DND-41 (cell line): ENCODE measurements at places on chromosomes 7 and 10.

GRCh38 chr7:93890464-93891068, at the start of gene TFPI2:
TFPI2 (minus strand) TSS chr7:93890753; CDS start chr7:93890678, 75 bp downstream.
- no peak for DNase-seq

GRCh38 chr7:23247046-23247602, 549 bp downstream of the GPNMB start:
- DNase-seq: no peak

DNA sequence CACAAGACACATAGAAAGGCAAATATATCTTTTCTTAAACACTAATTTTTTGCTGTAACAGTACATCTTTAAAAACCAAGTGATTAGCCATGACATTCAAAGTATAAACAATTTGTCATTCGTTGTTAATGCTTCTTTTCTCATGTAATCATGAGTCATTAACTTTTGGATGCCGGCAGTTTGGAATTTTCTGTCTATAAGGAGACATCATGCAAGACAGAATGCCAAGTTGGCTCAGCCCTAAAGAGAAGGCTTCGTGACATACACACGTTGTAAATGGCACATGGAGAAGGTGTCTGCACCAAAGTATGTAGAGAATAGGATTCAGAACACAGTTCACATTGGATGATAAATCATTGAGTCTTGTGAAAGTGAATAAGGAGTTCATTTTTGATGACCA, 35.9 kb downstream of the CCDC3 start:
- no peak for DNase-seq

DNA sequence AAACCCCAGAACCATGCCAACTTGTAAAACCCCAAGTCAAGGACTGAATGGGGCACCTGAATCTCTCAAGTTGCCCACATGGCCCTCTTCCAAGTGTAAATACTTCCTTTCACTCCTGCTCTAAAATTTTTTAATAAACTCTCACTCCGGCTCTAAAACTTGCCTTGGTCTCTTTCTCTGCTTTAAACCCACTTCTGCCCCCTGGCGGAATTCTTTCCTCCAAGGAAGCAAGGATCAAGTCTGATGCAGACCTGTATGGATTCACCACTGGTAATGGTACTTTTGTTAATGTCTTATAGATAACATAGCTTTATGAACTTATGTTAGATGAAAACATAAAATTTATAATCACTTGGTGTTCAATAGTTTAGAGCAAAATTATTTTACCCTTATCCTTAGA, 33.8 kb downstream of the SLC16A9 start:
- no peak for DNase-seq

GRCh38 chr10:124870854-124871425, 69.3 kb downstream of the ABRAXAS2 start:
- no peak for DNase-seq

DNA sequence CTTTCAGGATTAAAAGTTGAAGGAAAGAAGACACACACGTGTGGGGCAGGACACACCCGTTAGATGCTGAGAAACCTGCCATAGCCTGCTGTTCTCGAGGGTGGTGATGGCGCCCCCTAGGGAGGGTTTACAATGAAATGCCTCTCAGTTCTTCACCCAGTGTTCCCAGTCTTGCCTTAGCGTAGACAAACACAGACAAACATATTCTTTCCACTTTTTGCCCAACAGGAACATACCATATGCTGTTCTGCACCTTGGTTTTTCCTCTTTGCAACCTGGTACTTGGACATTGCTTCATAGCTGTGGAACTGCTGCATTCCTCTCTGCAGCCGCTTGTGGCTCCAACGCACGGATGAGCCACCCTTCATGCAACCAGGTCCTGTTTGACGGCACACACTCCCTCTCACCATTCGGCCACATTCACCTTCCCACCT, 23.3 kb upstream of the HSPA12A start:
- DNase-seq: peak; percentile 12

GRCh38 chr10:79340646-79341244, 6.5 kb upstream of the PPIF start:
- no peak for DNase-seq

DNA sequence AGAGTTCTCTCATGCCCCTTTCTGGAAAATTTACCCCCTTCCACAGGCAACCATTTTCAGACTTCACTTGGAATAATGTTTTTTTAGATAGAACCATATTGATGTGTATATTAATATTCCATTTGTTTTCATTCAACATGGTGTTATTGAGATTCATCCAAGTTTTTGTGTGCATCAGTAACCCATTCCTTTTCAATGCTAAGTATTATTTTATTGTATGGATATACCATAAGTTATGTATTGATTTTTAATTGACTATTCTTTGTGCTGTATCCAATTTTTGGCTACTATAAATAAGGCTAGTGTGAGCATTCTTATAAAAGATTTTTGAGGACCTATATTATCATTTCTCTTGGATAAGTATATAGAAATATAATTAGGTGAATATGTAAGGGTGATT, 1025.7 kb downstream of the GRM8 start:
- DNase-seq: no peak

GRCh38 chr7:138663725-138664710, 37.1 kb downstream of the SVOPL start:
- no peak for DNase-seq

DNA sequence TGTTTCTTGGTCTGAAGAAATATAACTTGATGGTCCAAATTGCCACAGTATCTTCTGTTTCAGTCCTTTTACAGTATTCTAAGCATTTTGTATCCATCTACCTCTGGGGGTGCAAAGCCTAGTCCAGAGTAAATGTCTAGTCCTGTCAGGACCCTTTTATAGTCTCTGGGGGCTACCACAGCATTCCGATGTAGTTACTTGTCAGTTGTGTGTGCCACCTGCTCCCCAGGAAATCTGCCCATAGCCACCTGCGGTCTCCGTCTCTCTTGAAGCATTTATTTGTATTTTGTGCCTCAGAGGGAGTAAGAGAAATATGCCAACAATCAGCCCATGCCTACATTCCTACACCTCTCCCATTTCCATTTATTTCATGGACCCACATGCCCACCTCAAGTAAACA, 12.8 kb downstream of the AGBL3 start:
- DNase-seq: no peak

DNA sequence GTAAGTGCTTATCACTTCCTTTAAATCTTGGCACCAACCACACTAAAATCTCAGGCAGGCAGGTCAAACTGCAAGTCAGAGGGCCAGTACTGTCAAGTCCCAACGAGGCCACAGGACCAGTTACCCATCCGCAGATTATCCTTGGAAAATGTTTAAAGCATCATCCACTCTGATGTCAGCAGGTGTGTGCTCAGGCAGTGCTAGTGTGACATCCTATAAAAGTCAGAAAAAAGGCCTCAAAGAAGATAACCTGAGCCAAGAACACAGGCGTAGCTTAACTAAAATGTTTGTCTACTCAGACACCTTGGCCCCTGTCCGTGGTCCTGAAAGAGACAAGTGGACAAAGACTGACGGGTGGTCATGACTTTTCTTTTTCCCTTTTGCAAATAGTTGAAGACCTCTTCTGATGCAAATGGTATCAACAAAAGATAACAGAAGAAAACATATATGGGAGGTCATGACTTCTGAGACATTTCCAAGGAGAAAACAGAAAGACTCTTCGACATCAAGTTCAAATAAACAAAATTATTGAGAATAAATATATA, 309.3 kb downstream of the KCNMA1 start:
- peak; percentile 56 for DNase-seq

GRCh38 chr7:158392251-158392650, 195.4 kb downstream of the PTPRN2 start:
- no peak for DNase-seq

- DNase-seq: no peak
These were observed 26.1 kb upstream of the MRC1 start for GRCh38 chr10:17782921-17783665.

- no peak for DNase-seq
These were observed 15.7 kb downstream of the CSGALNACT2 start for GRCh38 chr10:43153901-43154300.

DNA sequence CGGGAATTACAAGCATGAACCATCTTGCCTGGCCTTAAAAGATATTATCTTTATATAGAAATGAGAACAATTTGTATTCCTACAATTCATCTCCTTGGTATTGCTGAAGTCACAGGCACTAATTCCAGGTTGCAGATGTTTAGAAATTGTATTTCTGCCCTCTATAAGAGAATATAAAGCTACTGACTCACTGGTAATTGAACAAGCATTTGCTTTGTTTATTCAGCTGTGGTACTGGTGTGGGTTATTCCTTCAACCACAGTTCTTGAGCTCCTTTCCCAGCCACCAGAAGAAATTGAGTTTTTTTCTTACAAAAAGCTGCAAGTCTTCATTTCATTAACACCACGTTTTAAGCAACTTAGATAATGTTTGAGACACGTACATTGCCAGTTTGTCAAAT, 29.0 kb upstream of the MPP7 start:
- no peak for DNase-seq

DNA sequence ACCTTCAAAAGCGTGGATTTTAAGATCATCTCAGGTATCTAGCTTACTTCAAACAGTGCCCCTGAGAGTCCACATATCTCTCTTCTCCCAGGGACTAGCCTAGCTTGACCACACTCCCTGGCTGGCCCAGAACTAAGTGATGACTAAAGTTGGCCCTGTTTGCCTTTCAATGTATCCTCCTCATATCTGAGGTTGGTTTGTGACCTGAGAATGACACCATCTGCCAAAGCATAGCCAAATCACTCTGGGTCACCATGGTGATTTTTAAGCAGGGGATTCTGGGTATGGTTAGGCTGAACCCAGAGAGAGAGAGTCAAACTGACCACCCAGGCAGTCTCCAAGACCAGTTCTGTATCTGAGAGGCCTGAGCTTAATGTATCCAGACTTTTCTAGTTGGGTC, 16.2 kb downstream of the CNNM1 start:
- no peak for DNase-seq
